ENCODE measurements at places on chromosomes 3 and 15. TPM values are rescaled to one million over a fixed set of nuclear protein-coding genes. Genes with fewer than 3 reads are reported as not detected.

UNC13C gene
- total RNA-seq = not detected

ATP13A4 gene
- total RNA-seq = under 0.01 TPM

C3orf80 gene
- 0.26 TPM for total RNA-seq

GOLGA8T gene
- total RNA-seq = 0.26 TPM

All from fibroblast of lung (primary cell).